Ureter (tissue), 1 donor: ENCODE measurements at places on chromosomes 12 and 14.

- no peak for DNase-seq
These were observed 171.7 kb downstream of the NRXN3 start for GRCh38 chr14:78341827-78342389.

DNA sequence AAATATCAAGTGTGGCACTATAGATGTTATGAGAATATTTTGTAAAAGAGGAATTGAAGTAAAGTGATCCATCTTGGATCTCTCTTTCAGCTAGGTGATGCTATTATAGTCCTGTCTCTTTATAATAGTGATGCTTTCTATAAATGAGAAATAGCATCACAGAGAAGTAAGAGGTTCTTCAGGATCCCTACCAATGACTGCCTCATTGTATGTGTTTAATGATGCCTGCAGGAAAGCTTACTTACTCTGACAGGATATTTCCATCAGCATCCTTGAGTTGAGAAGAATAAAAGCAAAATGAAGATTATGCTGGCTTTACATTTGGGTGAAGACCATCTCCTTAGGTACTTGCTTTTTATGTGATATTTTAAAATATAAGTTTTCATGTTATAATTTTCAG is 846.0 kb upstream of the LRFN5 start:
- DNase-seq: no peak

GRCh38 chr12:47110718-47111391 is 31.1 kb upstream of the AMIGO2 start:
- DNase-seq: no peak

GRCh38 chr14:84535976-84536375 is 994.0 kb upstream of the FLRT2 start:
- DNase-seq: no peak

DNA sequence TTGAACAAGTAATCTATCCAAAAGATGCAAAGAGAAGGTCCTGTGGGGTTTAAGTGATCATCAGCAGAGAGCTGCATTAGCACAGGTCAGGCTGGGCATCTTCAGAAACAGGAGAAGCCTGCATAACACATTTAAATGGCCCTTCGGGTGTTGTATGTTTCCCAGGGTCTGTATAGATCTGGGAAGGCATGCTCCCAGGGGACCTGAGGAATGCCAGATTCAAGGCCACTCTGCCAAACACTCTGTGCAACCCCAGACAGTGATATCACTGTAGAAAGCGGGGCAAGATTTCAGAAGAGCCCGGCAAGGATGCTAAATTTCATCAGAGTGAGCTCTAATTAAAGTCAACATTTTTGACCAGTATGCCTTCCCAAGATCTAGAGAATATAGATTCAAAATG is 92.9 kb downstream of the ARMH4 start:
- no peak for DNase-seq
